ENCODE measurements at places on chromosomes 1 and 21. TPM values are rescaled to one million over a fixed set of nuclear protein-coding genes. Genes with fewer than 3 reads are reported as not detected.

DNA sequence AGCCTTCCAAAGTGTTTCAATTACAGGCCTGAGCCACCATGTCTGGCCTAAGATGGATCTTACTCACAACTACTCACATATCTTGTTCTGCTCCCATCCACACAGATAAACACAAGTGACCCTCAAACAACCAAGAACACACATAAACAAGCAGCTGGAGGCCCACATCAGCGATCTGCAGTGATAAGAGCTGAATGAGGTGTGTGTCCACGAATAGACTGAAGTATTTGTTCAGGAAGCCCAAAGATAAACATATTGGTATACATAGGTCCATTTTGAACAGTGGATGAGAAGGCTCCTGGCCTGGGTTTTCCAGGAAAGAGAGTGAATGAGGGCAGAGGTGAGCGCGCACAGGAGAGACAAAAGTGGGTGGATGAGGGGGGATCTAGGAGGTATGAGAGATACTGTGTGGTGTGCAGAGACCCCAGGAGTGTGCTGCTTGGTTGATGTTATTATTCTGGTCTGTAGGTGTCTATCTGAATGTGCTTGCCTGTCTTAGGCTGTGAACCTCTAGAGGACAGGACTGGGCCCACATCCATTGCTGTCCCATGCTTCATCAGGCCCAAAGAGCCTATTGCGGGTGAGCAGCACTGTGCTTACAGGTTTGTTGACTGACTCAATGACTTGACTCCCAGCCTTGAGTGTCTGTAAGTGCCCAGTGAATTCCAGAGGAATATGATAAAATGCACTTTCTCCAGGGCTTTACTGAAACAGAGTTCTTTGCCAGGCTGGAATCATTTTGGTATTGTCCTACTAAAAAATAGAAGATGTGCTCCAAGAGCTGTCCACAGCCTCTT is 79.9 kb upstream of the ATP1A1 start:
- H3K4me3 ChIP-seq: no peak overlapping the region
- no peak overlapping the region for H3K27ac ChIP-seq
- no peaks in the 10 kb centered on the region for H3K27me3 ChIP-seq
- DNase-seq: no peak
- H3K4me1 ChIP-seq: no peaks in the 10 kb centered on the region

GRCh38 chr1:154741327-154741726 is 128.8 kb downstream of the KCNN3 start:
- no peak for DNase-seq
- no peaks in the 10 kb centered on the region for H3K27me3 ChIP-seq
- no peaks in the 10 kb centered on the region for H3K36me3 ChIP-seq
- H3K4me3 ChIP-seq: no peak overlapping the region
- no peak overlapping the region for H3K27ac ChIP-seq

- no peaks in the 10 kb centered on the region for H3K36me3 ChIP-seq
- H3K4me3 ChIP-seq: no peak overlapping the region
- peak; percentile 10 for DNase-seq
Observed at GRCh38 chr1:109756848-109757521, 6.7 kb downstream of the EPS8L3 start.

Gene TMEM69
- 17.4 TPM for total RNA-seq

- peaks cover 6% of the 10 kb centered on the region for H3K36me3 ChIP-seq
- no peaks in the 10 kb centered on the region for H3K4me1 ChIP-seq
- no peak for DNase-seq
- no peaks in the 10 kb centered on the region for H3K27me3 ChIP-seq
- no peak overlapping the region for H3K27ac ChIP-seq
- H3K4me3 ChIP-seq: no peak overlapping the region
Observed at GRCh38 chr1:3483801-3484444, 29.5 kb downstream of the ARHGEF16 start.

Gene ACKR1
- total RNA-seq: 12.1 TPM

Gene ADCY10
- total RNA-seq: 0.09 TPM

Gene RNU1-3
- under 0.01 TPM for total RNA-seq

Gene TEX38
- total RNA-seq: not detected

DNA sequence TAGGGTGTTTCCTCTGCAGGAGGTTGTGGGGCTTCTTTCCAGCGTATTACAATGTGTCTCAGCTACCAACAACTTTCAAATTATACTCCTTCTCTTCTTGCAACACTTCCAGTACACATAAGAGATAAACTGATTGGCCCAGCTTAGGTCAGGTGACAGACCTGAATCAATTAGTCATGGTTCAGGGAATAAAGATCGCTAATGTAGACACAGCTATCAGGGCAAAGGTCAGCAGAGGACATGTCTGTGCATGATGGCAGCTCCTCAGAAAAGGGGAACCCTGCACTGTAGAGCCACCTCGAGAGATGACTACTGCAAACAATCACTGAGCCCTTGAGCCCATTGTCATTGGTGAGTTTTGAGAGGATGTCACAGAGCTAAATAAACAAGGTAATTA is 36.8 kb upstream of the PKN2 start:
- DNase-seq: no peak
- no peaks in the 10 kb centered on the region for H3K36me3 ChIP-seq
- no peak overlapping the region for H3K4me3 ChIP-seq
- no peaks in the 10 kb centered on the region for H3K27me3 ChIP-seq
- H3K4me1 ChIP-seq: peaks cover 6% of the 10 kb centered on the region
- no peak overlapping the region for H3K27ac ChIP-seq

- H3K27me3 ChIP-seq: peaks cover 3% of the 10 kb centered on the region
- H3K4me1 ChIP-seq: no peaks in the 10 kb centered on the region
- no peak overlapping the region for H3K4me3 ChIP-seq
Observed at GRCh38 chr1:206998816-206999215, 28.6 kb upstream of the FCAMR start.

GRCh38 chr1:53069663-53070327 is 7.8 kb downstream of the PODN start:
- H3K4me1 ChIP-seq: peaks cover 6% of the 10 kb centered on the region
- no peaks in the 10 kb centered on the region for H3K27me3 ChIP-seq
- H3K27ac ChIP-seq: no peak overlapping the region
- no peak overlapping the region for H3K4me3 ChIP-seq
- DNase-seq: no peak
- H3K36me3 ChIP-seq: peaks cover 5% of the 10 kb centered on the region

DNA sequence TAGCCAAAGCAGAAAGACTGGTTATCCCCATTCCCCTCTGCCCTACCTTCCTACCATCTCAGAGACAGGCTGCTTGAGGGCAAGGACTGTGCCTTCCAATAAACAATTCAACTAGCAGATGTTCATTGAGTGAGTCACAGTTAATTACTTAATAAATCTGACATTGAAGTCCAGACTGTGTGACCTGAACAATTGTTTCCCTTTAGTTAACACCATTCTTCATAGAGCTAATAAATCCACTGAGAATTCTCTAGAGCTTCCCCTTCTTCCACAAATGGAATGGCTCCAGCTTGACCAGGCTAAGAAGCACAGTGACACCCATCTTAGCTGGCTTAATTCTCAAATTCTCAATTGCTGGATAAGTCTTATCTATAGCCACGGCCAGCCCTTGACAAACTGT is 61.9 kb upstream of the GJA5 start:
- peaks cover 58% of the 10 kb centered on the region for H3K4me1 ChIP-seq
- no peak overlapping the region for H3K4me3 ChIP-seq
- no peak overlapping the region for H3K27ac ChIP-seq
- no peaks in the 10 kb centered on the region for H3K36me3 ChIP-seq
- DNase-seq: peak; percentile 98

GRCh38 chr1:171185091-171185490 is at the start of gene FMO2:
FMO2 (plus strand) TSS chr1:171185300; CDS start chr1:171185714, 414 bp downstream.
- peak within 1 kb of the TSS; percentile 61 for H3K27ac ChIP-seq
- peaks cover 12% of the 10 kb centered on the region for H3K4me1 ChIP-seq
- peak within 1 kb of the TSS; percentile 45 for H3K4me3 ChIP-seq
- no peaks in the 10 kb centered on the region for H3K36me3 ChIP-seq
- DNase-seq: peak; percentile 79

Gene CD244
- total RNA-seq: 1.5 TPM

DNA sequence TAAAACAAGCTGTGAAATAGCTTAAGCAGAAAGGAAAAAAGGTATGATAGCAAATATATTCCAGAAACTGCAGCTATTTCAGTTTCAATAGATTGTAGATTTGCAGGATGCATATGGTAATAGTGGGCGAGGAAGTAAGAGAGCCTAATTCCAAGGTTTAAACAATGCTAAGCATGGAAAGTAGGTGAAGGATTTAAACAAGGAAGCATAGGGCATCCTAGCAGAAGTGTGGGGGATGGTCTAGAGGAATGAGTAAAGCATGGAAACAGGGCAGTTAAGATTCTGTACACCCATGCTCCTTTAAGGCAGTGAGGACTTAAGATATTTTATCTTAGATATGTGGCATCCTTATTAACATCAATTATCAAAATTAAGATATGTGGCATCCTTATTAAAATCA is 2.6 kb downstream of the IVNS1ABP start:
- no peak for DNase-seq
- H3K4me1 ChIP-seq: peaks cover 11% of the 10 kb centered on the region
- H3K36me3 ChIP-seq: peaks cover 2% of the 10 kb centered on the region
- H3K27ac ChIP-seq: no peak overlapping the region
- H3K27me3 ChIP-seq: no peaks in the 10 kb centered on the region
- no peak overlapping the region for H3K4me3 ChIP-seq

DNA sequence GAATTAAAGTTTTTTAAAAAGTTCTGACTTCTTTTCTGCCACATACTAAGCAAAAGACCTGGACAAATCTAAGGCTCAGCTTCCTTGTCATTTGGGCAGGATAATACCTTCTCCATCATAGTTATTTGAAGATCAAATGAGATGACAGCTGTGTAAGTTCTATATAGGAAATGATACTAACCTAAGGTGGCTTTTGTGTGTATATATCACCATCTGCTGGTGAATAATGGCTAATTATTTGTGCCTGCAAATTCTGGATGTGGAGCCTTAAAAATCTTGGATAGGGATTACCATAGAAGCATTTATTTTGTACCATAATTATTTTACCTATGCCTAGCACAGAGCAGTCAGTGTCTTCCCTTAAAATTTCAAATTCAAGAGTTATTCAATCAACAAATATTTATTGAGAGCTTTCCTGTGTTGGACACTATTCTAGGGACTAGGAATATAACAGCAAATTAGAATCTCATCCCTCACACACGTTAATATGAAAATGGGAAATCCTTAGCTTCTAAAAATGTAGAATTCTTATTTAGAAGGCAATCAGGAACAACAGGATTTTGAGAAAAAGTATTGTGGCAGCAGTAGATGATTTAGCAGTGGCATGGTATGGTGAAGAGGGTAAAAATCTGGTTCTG is 89.8 kb downstream of the TMEM200B start:
- H3K36me3 ChIP-seq: no peaks in the 10 kb centered on the region
- no peak overlapping the region for H3K4me3 ChIP-seq
- no peaks in the 10 kb centered on the region for H3K27me3 ChIP-seq
- no peak overlapping the region for H3K27ac ChIP-seq
- no peaks in the 10 kb centered on the region for H3K4me1 ChIP-seq

Gene AK5
- total RNA-seq: 3.0 TPM

DNA sequence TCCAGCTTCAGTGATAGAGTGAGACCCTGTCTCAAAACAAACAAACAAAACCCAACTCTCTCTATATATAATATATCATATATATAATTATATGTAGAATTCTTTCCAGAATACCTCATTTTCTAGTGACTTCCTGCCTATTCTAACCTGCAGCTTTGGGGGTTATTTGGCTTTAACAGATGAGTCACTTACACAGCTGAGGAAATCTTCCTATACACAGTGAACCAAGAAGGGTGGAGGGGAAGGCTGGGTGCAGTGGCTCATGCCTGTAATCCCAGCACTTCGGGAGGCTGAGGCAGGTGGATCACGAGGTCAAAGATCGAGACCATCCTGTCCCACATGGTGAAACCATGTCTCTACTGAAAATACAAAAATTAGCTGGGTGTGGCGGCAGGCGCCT is 9.2 kb downstream of the RAB29 start:
- no peaks in the 10 kb centered on the region for H3K4me1 ChIP-seq
- no peak overlapping the region for H3K27ac ChIP-seq
- no peaks in the 10 kb centered on the region for H3K36me3 ChIP-seq
- no peak overlapping the region for H3K4me3 ChIP-seq
- no peaks in the 10 kb centered on the region for H3K27me3 ChIP-seq

Gene AKIRIN1
- 42.8 TPM for total RNA-seq

- H3K36me3 ChIP-seq: no peaks in the 10 kb centered on the region
- no peak for DNase-seq
- H3K4me1 ChIP-seq: no peaks in the 10 kb centered on the region
- H3K27ac ChIP-seq: no peak overlapping the region
- H3K27me3 ChIP-seq: no peaks in the 10 kb centered on the region
Observed at GRCh38 chr1:108678706-108679105, 13.4 kb upstream of the PRPF38B start.

DNA sequence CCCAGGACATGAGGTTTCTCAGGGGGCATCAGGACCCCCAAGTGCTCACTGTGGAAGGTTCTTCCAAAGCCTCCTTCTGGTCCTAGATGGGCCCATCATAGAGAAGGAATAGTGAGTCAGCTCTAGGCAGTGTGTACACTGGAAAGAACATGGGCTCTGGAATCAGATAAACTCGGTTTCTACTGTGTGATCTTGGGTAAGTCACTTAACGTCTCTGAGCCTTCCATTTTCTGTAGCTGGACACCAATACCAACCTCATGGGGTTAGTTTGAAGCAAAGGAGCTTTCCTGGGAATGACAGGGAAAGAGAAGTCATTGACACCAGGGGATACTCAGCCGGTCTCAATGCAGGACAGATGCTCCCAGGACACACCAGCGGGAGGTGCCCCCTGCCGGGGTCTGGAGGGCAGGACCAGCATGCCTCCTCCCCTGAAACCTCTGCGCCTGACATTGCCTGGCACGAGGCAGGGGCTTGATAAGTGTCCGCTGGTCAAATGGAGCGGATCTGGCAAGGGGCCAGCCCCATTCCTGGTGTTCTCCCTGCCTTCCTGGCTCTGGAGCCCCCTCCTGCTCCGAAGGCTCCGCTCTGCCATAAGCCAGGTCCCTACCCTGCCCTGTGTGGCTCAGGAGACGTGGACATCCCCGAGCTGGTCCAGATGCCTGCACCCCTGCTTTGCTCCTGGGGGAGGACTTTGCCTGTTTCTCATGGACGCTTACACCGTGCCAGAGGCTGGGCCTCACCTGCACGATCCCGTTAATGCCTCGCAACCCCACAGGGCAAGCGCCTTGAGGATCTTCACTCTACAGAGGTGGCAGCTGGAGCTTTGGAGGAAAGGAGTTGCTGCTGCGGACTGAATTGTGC is 52.8 kb downstream of the EDN2 start:
- H3K27me3 ChIP-seq: no peaks in the 10 kb centered on the region
- H3K36me3 ChIP-seq: no peaks in the 10 kb centered on the region
- no peak overlapping the region for H3K4me3 ChIP-seq
- peaks cover 9% of the 10 kb centered on the region for H3K4me1 ChIP-seq
- peak overlapping the region; percentile 55 for H3K27ac ChIP-seq

Gene BEND5
- 3.2 TPM for total RNA-seq

GRCh38 chr1:32073299-32074229 is 825 bp downstream of the TMEM39B start:
- peak overlapping the region; percentile 85 for H3K27ac ChIP-seq
- peaks cover 8% of the 10 kb centered on the region for H3K4me1 ChIP-seq
- H3K27me3 ChIP-seq: no peaks in the 10 kb centered on the region
- H3K36me3 ChIP-seq: peaks cover 20% of the 10 kb centered on the region
- peak overlapping the region; percentile 88 for H3K4me3 ChIP-seq

Gene AIRE
- total RNA-seq: not detected

Gene LCE1D
- not detected for total RNA-seq

Measured in lung (tissue), 17 donors.